ENCODE measurements at places on chromosomes 11 and 22.

- no peak for DNase-seq
These were observed 38.3 kb downstream of the ATG13 start for GRCh38 chr11:46655631-46656030.

DNA sequence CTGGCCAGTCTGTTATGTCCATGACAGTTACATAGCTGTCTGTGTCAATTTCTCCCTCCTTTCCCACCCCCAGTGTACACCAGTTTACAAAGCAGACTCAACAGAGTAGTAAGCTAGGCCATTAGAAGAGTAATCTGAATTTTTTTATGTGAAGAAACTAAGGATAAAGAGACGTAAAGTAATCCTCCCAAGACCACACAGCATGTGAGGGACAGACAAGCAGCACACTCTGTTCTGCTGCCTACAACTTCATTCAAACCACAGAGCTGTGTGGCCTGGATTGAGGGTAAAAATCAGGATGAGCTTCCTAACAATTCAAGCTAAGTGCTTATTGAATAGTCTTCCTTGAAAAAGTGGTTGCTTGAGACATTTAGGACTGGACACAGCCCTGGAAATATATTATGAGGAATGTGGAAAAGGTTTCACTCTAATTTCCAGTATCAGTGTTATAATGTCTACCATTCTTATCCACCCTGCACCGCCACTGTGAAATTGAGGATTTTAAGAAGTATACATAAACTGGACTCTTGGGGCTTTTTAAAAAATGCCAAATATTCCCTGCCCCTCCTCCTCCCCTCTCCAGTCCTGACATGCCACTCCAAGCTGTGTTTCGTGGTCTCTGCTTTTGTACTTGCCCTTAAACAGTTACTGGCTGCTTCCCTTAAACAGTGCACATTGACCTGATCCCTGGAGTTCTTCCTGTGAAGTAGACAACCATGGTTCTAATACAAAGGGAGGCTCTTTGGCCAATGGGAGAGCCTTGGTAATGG is 40.9 kb downstream of the EXT2 start:
- no peak for DNase-seq

DNA sequence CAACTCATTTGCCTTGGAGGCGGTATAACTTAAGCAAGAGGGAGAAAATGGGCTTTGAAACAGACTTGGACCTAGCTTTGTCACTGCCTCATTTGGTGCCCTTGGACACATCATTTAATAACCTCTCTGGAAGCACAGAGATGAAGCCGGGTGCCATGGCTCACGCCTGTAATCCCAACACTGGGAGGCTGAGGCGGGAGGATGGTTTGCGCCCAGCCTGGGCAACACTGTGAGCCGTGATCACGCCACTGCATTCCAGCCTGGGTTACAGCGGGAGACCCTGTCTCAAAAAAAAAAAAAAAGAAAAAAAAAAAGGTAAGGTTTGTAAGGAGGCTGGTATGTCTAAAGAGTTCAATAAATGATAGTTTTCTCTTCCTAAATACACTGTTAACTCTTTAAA is 806 bp downstream of the COA4 start:
- no peak for DNase-seq

DNA sequence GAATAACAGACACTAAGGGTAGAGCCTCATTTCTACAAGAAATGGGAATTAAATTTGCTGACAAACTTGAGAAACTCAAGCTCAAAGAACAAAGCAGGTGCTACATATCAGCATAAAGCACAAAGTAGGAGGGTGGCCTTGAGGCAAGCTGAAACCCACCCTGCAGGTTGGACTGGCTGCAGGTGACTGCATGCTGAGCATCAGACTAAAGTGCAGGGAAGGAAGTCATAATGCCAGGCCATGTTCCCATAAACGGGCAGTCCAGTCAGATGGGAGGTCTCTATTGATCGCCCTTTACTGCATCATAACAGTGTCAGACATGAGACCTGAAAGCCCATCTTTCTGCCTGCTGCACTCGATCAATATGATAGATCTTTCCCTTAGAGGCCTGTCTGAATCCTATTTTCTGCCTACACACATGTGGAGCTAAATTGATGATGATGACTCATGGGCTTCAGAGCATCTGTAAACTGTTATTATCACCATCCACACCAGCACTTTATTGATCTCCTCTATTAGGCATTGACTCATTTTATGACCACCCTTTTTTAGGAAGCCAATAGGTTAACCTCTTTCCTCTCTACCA is 224.5 kb upstream of the DDI1 start:
- no peak for DNase-seq

- DNase-seq, result no peak
These were observed 6.8 kb upstream of the SAA1 start for GRCh38 chr11:18259259-18259658.

GRCh38 chr11:106581399-106581798 is 436.9 kb downstream of the GUCY1A2 start:
- DNase-seq, result no peak

DNA sequence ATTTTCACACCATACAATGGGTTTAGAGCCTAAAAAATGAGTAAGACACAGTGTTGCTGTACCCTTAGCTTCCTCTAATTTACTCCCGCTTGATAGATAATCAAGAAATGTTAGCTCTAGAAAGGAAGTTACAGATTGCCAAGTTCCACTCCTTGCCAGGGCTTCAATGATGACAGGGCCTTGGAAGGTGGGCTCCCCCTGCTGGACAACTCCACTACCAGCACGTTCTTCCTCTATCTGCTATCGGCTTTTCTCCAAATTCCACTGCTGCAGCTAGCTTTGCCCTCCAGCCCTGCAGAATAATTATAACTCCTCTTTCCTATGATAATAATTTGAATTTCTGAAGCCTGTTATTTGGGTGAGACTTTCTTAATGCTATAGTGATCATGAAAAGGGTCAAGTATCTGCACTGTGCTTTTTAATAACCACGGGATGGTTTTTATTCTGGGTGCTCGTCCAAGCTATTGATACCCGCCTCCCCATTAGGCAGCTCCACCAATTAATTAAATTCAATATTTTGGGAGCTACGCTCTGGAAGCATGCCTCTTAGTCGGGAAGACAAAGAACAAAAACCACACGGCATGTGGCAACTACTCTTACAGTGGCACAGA is 9.0 kb downstream of the SYN3 start:
- DNase-seq, result peak; percentile 75

DNA sequence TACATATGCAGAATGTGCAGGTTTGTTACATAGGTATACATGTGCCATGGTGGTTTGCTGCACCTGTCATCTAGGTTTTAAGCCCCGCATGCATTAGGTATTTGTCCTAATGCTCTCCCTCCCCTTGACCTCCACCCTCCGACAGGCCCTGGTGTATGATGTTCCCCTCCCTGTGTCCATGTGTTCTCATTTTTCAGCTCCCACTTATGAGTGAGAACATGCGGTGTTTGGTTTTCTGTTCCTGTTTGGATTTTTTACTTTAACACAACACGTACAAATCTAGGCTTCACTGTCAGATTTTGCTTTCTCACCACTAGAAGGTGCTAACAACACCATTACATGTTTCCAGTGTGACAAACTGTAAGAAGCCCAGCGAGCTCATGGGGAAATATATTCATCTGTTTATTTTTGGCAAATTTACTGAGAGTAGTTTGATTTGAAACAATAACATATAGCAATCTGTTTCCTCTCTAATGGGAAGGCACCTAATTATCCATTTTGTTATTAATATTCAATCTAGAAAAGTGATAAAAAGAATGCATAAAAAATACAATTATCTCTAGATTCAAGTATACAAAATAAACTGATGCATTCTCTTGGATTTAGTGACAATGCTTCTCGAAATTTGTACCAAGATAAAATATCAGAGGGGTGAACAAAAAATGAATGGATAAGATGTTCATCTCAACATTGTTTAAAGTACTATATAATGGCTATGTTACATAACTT is 23.2 kb upstream of the BIRC3 start:
- peak; percentile 69 for DNase-seq

- DNase-seq, result peak; percentile 81
These were observed 630 bp downstream of the UBASH3B start for GRCh38 chr11:122656073-122656630.

- DNase-seq, result no peak
These were observed 47.8 kb downstream of the BRSK2 start for GRCh38 chr11:1437500-1437899.

DNA sequence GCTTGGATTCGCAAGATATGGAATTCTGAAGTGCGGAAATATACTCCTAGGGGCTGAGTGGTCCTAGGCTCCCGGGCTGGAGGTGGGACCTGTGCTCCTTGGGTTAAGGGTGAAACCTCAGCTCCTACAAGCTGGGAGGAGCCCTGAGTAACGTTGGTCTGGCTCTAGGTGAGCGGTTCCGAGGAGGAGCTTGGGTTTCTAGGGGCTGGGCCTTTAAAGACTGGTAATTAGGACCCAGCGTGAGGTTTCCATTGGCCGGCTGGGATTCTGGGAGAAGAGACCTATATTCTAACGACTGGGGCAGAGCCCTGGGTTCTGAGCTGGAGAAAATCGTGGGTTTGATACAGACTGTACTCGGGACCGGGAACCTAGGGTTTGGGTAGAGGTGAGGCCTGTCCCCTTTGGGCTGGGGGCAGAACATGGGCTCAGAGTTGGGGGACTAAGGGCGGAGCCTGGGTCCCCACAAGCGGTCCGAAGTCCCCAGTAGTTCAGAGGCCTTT is 882 bp upstream of the MAP4K2 start:
- DNase-seq, result no peak

GRCh38 chr22:46104170-46104880 is 46.0 kb upstream of the PPARA start:
- no peak for DNase-seq

DNA sequence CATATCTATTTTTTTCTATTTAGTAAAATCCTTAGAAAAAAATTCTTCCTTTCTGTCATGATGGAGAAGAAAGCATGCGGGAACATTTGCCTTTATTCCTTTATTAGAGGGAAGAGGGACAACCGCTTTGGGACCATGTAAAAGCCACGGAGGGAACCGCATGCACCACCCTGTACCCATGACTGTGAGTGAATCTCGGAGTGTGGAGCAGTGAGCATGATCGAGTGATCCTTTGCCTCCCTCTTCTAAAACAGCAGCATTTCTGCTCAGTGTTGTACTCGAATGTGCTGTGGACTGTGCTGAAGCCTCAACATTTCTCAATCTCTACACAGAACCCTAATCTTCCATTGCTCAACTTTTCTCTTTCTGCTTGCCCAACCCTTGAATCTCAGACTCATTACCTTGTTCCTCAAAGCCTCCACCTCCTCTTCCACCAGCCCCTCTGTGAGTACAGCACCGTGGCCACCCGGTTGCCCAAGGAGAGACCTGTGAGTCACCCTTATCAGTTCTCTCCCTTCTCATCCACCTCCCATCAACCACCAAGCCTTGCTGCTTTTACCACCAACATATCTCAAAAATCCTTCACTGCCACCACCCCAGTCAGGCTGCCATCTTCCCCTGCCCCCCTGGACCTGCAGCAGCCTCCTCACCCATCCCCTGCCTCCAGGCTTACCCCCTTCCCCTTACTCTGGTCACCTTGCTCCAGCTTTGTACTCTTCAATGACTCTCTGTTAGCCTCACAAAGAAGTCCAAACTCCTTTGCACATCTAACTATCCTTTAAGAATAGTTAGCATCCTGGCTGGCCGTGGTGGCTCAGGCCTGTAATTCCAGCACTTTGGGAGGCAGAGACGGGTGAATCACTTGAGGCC is 103.1 kb downstream of the NAT10 start:
- no peak for DNase-seq

- peak; percentile 85 for DNase-seq
These were observed 33.1 kb downstream of the DDX10 start for GRCh38 chr11:108697872-108698473.

- DNase-seq, result no peak
These were observed 139.0 kb upstream of the GUCY1A2 start for GRCh38 chr11:107157146-107157808.

DNA sequence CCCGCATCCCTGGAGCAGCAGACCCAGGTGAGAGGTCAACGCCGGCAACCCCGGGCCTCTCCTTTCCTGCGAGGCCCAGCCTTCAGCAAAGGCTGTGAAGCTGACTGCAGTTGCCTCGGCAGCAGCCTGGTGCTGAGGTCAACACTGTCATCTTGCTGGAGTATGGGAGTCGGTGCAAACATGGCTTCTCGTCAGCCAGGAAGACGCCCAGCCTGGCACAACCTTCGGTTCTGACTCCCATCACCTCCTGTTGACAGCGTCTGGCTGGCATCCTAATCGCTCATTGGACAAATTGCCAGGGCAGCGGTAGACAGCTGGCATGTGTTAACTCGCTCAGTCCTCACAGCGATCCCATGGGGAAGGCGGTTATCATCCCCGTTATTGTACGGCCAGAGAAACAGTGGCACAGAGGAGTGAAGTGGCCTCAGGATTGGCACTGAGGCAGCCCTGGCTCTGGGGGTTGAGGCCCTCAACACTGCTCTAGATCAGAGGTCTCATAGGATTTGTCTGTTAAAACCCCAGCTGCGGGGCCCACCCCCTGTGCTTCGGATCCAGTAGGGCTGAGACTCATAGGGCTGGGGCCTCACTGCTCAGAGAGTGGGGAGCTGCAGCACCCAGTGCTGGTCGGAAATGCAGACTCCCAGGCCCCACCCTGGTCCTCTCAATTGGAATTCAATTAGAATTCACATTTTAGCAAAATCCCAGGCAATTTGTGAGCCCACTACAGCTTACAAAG is 39.3 kb upstream of the TP53I11 start:
- no peak for DNase-seq

DNA sequence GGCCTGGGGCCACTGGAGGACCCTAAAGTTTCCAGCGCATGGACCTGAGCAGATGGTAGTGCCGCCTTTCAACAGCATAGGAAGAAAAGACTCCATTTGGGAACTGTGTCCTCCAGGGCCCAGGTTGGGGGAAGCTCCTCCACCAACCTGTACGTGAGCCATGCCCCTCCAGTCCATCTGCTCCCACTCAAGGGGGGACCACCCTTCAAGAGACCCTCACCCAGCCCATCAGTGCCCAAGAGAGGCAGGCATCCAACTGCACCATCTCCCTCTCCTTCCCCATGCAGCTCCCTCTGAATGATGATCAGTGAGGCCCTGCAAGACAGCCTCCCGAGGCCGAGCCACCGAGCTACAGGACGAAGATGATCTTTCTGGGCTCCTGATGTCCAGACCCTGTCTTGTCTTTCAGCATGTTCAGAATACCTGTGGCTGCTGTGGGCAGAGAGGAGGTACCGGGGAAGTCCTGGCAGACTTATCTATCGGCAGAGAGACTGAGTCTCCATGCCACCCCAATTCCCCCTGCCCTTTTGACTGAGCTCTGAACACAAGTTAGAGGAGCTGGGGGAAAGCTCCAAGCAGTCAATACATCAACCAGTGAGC is 25.0 kb upstream of the JAM3 start:
- DNase-seq, result no peak

- DNase-seq, result no peak
These were observed 27.2 kb upstream of the TTC28 start for GRCh38 chr22:28706845-28707244.

- DNase-seq, result peak; percentile 73
These were observed 44.7 kb downstream of the CCDC90B start for GRCh38 chr11:83241291-83241946.

GRCh38 chr22:32680277-32680676 is 121.2 kb upstream of the TIMP3 start:
- DNase-seq, result no peak

GRCh38 chr11:45597097-45597496 is 68.3 kb downstream of the CHST1 start:
- DNase-seq, result no peak
